ENCODE measurements at places on chromosomes 16 and 17.

- H3K36me3 ChIP-seq, result peaks cover 2% of the 10 kb centered on the region
- no peak for DNase-seq
- H3K4me1 ChIP-seq, result no peaks in the 10 kb centered on the region
Measured at GRCh38 chr16:49876716-49877129, 20.8 kb upstream of the ZNF423 start.

DNA sequence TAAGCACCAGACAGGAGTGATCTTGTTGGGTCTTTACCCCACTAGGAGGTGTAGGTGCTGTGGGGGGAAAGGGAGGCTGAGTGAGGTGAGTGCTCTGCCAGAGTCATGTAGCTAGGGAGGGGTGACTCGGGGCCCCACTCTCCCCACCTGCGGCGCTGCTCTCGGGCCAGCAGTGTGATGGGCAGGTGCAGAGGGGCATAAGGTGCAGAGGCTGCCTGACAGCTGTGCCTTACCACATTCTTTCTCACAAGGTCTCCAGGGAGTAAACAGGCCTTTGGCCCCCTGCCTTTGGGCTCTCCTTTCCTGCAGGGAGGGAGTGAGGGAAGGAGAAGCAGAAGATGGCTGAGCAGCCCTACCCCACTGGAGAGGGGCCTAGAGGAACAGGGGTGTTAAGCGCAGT is 4.5 kb upstream of the CNP start:
- H3K4me1 ChIP-seq, result peaks cover 14% of the 10 kb centered on the region
- no peak overlapping the region for H3K27ac ChIP-seq
- peaks cover 13% of the 10 kb centered on the region for H3K36me3 ChIP-seq

GRCh38 chr17:13031718-13032350 is 14.0 kb upstream of the ELAC2 start:
- peaks cover 18% of the 10 kb centered on the region for H3K27me3 ChIP-seq
- H3K27ac ChIP-seq, result no peak overlapping the region
- H3K4me3 ChIP-seq, result no peak overlapping the region
- no peak for DNase-seq

DNA sequence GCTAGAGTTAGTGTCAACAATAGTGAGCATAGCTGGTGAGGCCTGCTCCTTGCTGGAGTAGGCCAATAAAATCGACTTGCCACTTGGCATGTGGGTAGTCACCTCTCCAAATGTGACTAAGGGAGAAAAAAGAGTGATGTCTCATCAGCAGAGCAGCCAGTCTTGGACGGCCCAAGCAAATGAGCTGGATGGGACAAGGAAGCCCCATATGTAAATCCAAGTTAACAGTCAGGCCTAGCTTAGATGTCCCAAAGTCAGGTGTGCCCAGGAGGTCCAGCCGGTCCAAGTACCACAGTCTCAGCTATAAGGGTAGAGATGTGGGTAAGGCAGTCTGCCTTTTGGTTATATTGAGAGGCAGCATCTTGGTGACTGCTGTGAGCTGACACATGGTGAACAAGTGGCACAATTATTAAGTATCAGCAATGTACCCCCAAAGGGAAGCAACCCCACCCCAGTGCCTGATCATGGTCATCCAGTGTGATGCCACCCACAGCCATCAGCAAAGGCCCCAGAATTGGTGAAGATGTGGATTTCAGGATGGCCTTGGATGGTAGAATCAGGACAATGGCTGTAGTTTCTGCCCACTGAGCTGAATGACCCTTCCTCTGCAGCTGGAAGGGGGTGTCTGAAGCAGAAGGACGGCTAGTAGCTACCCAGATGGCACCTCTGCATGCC is 83.4 kb downstream of the TNFRSF13B start:
- H3K36me3 ChIP-seq, result no peaks in the 10 kb centered on the region
- no peak overlapping the region for H3K4me3 ChIP-seq
- DNase-seq, result no peak
- no peaks in the 10 kb centered on the region for H3K27me3 ChIP-seq

All from central memory CD8-positive, alpha-beta T cell (primary cell).